ENCODE measurements at places on chromosomes 4 and X. TPM values are rescaled to one million over a fixed set of nuclear protein-coding genes. Genes with fewer than 3 reads are reported as not detected.
A peak's percentile ranks its signal among the peaks of the same experiment; 100 is the strongest.

DNA sequence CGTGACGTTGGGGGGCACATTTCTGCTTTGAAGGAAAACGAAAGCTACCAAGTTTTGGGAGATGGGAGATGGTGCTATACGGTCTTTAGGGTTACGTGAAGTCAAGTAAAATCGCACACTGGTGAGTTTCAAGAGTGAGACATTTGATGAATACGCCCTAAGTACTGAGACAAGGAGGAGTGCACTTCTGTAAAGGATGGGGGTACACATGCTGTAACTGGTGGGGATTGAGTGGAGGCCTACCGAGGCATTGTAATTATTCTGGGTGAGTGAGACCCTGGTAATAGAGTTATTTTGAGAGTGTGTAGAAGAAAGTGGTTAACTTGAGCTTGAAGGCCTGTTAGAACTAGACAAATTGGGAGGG is 536 bp downstream of the SH3BGRL start:
- peak; percentile 31 for DNase-seq

Gene TLR10
- total RNA-seq = 0.31 TPM

DNA sequence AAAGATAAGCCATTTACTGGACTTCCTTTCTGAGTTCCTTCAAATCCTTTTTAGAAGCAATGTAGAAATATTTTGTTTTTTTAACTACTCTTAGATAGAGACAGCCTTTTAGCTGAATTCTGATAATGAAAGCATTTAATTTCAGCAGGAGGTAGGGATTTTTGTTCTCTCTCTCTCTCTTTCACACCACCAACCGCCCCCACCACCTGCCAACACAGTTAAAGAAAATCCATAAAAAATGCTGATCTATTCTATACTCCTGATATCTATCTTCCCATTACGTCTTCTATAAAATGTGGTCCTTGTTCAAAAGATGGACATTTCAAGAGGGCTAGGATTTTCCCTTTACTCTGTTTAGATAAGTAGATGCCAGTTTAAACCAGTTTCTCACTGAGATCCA is 104.5 kb downstream of the DCLK2 start:
- DNase-seq = no peak

- no peak for DNase-seq
Measured at GRCh38 chr4:10207116-10207515, 90.5 kb upstream of the WDR1 start.

Gene ADH4
- not detected for total RNA-seq

- DNase-seq = no peak
Measured at GRCh38 chr4:139674875-139675550, 9.4 kb downstream of the MGST2 start.

DNA sequence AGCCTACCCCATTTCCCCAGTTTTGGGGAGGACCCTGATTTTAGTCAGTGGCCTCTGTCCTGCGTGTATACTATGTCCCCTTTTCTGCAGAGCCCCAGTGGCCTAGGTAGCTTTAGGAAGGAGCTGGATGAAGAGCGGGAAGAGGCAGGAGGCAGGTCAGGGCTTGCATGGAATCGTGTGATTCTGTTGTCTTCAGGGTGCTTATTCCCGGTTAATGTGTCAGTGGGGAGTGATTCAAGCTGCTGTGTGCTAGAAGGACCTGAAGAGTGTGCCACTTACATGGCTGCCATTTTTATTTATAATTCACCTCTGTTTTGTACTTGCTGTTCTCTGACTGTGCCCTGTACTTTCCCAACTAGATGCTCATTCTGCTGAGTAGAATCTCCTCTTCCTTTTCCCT is 127.3 kb upstream of the AMOT start:
- no peak for DNase-seq

GRCh38 chrX:29653721-29654120 is 561.6 kb upstream of the MAGEB2 start:
- DNase-seq = no peak

Gene MAGEB10
- not detected for total RNA-seq

Measured in natural killer cell (primary cell).